Right lung (tissue), 10 donors: ENCODE measurements at places on chromosomes 3 and 15.

- DNase-seq, result no peak
Observed at GRCh38 chr3:69868841-69869420, 129.7 kb downstream of the MITF start.

GRCh38 chr15:85865070-85865684 lies 70.5 kb upstream of the KLHL25 start:
- peak; percentile 47 for DNase-seq

GRCh38 chr3:169864270-169864669 lies 5.5 kb downstream of the LRRC31 start:
- no peak for DNase-seq

- DNase-seq, result no peak
Observed at GRCh38 chr3:100766069-100766468, 56.8 kb downstream of the TFG start.

DNA sequence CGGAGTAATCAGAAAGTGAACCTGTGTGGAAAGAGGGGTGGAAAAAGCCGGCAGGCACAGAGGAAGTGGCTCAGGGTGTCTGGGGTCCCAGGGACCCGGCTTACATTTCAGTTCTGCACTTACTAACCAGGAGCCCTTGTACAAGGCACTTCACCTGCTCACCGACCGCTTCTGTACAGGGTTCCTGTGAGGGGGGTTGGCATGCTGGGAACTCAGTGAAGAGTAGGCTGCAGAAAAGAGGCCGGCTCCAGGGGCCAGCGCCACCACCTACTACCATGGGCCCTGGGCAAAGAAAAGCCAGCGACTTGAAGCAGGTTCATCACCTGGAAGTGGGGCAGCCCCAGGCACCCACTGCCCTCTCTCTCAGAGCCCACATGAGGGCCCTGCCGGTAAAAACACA lies 6.2 kb downstream of the STIMATE start:
- no peak for DNase-seq

- no peak for DNase-seq
Observed at GRCh38 chr15:100266166-100266565, 75.6 kb downstream of the ADAMTS17 start.

DNA sequence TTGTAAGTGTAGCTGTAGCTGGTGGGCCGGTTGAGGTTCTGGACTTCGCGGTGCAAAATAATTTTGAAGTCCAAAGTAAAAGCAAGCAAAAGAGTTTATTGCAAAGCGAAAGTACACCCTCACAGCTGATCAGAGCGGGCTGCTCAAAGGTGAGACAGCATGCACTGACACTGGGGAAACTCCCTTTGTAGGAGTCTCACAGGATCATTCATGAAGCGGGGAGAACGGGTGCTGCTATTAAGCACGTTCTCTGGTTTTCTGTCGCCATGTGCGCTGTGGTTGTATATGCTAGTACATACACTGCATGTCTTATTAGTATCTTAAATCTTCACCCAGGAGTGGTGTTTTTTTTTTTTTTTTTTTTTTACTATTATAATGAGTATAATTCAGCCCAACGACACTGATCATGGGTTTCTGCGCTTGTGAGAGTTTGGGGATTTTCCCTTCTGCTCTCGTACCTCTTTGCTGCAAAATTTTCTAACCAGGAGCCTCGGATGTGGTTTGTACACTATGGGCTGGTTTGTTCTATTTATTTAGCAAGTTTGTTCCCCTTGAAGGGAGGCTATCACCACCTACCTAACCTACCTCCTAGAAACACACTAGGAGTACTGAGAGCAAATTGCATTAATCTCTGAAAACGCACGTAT lies 1.4 kb upstream of the AP4E1 start:
- DNase-seq, result no peak

- DNase-seq, result no peak
Observed at GRCh38 chr3:57292159-57292896, at the start of gene ASB14. Gene ASB14, minus strand, starts transcription at chr3:57292685. Its CDS starts 652 bp downstream, at chr3:57292033.

DNA sequence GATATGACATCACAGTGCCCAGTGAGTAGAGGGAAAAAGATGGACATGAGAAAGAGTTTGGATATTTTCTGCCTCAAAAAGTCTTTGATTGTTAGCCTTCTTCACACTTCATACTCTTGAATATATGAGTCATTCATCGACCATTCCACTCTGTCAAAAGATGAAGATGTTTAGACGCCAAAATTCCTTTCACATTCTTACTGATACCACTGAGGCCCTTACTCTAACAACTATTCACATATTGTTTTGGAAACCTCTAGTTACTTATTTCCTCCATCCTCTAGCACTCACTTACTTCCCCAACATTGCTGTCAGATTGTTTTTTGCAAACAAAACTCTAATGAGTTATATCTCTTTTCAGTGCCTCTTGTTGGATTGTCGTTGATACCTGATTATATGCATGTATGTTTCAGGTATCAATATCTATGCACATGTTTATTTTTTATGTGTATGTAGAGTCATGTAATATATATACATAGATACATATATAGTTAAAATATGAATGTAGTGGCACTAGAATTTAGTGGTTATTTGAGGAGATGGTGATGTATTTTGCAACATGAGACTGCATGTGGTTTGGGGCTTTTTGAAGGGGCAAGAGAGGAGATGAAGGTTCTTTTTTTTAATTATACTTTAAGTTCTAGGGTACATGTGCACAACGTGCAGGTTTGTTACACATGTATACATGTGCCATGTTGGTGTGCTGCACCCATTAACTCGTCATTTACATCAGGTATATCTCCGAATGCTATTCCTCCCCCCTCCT lies 40.0 kb upstream of the OR5H6 start:
- DNase-seq, result no peak

DNA sequence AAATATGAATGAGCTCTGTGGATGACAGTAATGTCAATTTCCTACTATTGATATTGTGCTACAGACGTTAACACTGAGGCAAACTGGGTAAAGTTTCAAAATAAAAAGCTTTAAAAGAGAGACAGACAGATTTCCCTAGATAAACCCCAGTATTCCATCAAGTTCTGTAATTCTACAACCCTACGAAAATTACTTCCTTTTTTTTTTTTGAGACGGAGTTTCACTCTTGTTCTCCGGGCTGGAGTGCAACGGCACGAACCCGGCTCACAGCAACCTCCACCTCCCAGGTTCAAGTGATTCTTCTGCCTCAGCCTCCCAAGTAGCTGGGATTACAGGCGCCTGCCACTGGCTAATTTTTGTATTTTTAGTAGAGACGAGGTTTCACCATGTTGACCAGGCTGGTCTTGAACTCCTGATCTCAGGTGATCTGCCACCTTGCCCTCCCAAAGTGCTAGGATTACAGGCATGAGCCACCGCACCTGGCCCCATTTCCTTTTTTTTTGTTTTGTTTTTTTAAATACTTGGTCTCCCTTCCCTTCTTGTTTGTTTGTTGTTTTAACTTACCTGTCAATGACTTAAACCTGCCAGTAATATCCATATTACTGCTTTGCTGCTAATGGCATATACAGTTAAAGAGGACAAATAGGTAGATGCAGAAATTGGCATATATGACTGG lies 57.2 kb downstream of the CBLB start:
- DNase-seq, result no peak

DNA sequence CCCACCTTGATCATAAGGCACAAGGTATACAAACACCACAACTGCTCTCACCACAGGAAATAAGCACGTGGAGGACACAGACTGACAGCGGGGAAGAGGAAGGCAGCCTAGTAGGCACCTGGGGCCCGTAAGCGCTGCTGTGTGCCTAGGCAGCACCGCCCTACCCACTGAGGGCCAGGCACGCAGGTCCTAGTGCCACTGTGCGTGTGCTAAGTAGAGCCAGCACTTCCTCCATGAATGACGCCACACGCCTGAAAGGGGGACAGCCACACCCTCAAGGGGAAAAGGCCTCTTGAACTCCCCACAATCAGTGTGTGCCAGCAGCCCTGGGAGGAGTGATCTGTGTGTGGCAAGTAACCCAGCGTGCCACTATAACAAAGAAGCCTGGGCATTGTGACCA lies 73.0 kb downstream of the ATP1B3 start:
- DNase-seq, result no peak

- DNase-seq, result no peak
Observed at GRCh38 chr3:160671995-160672394, 5.0 kb upstream of the ARL14 start.

DNA sequence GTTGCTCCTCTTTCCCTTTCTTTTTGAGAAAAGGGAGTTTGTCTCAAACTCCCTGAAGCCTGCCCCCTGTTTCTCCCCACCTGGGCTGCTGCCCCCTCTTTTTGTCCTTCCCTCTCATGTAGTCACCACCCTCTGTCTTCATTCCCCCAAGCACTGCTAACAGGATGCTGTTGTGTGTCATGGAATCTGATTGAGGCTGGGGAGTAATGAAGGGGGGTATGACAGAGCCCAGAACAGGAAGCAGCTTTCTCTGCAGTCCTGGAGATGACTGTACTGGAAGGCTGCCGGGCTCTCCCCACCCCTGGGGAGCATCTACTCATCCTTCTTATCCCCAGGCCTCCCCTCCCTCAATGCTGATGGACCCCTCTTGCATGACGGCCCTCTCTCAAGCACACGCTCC lies 181.6 kb downstream of the ABHD5 start:
- no peak for DNase-seq

DNA sequence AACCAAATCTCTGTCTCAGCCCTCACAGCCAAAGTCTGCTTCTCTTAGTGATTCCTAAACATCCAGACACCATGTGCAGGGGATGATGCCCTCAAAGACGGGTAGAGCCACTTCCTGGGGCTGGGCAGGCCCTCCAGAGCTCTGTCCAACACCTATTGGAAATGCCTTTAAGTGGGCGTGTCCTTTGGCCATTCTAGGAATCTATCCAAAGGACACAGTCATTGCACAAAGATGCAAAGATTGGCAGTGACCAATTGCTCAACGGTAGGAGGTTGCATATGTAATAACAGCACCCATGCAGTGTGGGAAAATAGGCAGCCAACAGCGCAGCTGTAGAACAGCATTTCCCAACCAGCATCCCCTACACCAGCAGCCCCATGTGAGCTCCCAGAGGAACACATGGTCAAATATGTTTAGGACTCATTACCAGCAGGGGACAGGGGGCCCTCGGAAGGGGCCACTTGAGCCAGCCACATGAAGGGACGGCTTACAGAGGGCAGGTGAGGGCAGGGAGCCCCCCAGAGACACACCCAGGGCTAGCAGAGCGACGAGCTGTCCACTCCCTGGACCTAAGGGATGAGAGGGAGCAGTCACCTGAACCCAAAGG lies 142.8 kb upstream of the IQSEC1 start:
- no peak for DNase-seq

DNA sequence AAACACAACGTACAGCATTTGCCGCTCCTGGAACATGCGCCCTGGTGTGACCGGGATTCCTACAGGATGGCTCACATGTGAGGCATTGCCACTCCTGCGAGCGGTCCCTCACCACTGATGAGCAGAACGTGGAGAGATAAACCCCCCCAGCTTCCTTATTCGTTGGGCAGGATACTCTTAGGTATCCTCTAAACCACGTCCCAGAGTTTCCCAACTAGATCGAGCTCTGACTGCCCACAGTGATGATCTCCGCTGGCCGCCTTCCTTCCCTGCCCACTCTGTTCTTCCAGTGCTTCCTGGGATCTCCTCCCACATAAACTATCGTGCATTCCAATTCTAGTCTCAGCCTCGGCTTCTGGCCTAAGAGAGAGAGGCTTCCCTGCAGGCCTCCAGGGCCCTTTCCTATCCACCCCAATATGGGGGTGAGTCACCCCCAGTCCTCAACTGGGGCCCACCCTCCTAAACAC lies 91.8 kb downstream of the TOP2B start:
- DNase-seq, result no peak

DNA sequence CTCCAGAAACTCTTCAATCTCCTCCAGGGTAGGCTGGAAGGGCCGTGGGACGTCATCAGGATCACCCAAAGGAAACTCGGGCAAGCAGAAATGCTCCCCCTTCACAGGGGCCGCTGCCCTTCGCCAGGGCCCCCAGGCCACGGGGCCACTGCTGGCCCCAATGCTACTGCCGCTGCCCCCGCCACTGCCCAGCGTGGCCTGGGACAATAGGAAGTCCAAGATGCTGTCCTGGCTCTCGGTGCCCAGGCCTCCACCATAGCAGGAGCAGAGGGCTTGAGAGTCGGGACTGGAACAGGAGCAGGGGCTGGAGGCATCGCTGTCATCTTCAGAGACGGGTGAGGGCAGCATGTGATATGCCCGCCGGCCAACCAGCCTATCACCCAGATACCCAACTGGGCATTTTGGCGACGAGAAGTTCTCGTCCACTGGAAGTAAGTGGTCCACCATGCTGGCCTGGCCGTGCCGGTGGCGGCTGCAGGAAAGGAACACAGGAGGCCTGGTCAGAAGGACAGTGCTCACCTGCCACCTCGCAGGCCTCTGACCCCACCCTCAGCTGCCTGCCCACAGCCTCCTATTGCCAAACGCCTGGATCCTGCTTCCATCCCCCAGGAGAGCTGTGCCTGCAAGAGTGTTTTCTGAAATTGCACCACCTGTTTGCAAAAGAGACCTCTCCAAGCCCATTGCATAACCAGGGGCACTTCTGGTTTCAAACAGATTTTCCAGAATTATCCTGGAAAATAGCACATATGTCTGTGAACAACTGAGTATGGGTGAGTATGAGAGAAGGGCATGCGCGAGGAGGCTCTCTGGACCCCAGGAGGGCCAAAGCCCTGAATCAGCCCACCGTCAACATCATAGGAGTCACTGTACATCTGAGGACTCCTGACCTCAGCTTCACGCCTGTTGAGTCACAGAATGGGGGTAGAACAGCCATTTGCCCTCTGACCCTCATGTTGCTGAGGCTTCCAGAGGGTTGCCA lies 4.4 kb downstream of the KLF15 start:
- no peak for DNase-seq

DNA sequence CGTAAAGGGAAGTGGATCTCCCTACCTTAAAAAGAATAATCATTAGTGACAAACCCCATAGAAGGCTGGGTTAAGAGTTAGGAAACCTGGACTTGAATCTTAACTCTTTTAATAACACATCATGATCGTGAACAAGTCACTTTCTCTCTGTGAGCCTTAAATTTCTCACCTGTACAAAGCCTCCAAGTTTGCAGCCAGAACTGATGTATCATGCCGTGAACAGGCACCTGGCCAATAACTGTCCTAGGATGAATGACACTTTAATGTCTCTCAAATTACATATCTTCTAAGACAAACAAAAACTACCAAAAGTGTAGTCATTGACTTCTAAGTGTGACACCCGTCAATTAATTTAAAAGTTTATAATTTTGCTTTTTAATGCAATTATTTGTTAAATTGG lies 3.9 kb downstream of the UPK1B start:
- no peak for DNase-seq

DNA sequence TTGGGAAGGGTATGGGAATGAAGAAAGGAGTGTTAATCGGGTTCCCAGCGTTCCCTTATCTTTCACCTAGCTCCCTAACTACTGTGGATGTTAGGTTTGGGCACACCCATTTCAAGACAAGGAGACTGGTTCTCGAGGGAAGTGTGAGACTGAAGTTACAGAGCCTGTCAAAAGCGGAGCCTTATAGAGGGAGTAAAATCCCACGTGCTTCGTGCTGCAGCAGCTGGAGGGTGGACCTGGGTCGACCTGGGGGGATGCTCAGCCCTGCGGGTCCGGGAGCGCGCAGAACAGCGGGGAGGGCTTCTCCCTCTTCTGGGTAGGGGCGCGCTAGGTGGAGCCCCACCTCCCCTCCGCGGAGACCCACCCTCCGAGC lies 314 bp upstream of the TMED3 start:
- DNase-seq, result no peak
